ENCODE measurements at places on chromosomes 11 and 22.

DNA sequence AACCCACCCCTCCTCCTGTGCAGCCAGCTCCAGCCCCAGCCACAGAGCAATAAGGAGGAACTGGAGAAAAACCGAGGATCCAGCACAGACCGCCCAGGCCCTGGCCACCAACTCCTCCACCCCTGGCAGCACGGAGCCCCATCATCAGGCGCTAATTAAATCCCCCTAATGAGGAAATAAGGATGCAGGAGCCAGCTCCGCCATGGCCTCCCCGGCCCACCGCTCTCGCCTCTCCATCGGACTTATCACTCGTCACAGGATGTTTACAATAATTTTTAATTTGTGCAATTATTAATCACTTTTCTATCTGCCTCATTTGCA is 42.6 kb downstream of the BUD13 start:
- no peak for DNase-seq

GRCh38 chr11:3127706-3128355 is 37.3 kb downstream of the OSBPL5 start:
- no peak for DNase-seq

GRCh38 chr11:107998761-107999160 is 9.9 kb upstream of the CUL5 start:
- no peak for DNase-seq

GRCh38 chr11:27367881-27368280 is 4.9 kb upstream of the CCDC34 start:
- DNase-seq = no peak

- DNase-seq = no peak
Observed at GRCh38 chr11:646214-646613, 9.1 kb downstream of the DRD4 start.

- no peak for DNase-seq
Observed at GRCh38 chr11:111063726-111064517, 181.6 kb upstream of the POU2AF2 start.

DNA sequence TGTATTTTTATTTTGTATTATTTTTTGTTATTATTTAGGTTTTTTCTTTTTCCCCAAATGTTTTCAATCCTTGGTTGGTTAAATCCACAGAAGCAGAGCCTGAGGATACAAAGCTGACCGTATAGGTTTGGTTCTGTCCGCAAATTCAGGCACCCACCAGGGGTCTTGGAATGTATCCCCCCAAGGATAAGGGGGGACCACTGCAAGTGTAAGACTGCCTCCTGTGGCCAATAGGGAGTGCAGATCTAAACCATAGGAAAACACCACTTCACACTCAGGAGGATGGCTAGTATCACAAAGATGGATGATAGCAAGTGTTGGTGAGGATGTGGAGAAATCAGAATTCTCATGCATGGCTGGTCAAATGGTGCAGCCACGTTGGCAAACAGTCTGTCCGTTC is 20.0 kb downstream of the CPT1A start:
- no peak for DNase-seq

GRCh38 chr22:37999236-37999635 is 14.9 kb upstream of the SOX10 start:
- DNase-seq = no peak

DNA sequence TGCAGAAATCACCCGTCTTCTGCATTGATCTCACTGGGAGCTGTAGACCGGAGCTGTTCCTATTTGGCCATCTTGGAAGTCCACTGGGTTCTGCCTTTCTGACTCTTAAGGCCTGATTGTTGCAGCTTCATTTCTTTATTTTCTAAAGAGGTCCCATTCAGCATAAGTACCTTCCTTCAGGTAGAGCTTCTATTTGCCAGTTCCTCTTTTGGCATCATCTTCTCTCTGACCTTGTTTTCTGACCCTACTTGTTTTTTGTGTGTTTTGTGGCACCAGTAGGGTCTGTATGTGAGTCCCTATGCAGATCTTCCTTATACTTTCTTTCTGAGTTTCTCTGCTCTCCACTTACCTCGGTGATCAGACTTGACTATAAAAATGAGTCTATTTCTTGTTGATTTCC is 77.5 kb upstream of the RRM1 start:
- DNase-seq = no peak

DNA sequence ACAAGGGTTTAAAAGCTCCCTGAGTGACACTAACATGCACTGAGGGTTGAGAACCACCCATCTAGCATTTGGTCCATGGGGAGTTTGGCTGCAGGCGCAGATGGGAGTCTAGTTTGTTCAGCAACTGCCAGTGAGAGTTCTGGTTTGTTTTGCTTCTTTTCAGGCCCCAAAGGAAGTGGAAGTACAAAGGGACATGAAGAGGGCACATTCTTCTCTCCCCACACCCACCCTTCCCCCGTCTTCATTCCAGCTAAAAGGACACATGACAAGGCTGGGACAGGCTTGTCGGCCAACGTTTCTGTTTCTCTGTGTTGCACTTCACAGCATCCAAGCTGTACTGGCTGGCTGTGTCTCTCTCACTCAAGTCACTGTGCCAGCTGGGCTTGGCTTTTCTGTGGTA is 8.2 kb upstream of the ENDOD1 start:
- no peak for DNase-seq

All from immature natural killer cell (primary cell).